ENCODE measurements at places on chromosomes 7 and 10. TPM values are rescaled to one million over a fixed set of nuclear protein-coding genes. Genes with fewer than 3 reads are reported as not detected.

- H3K4me3 ChIP-seq: no peak overlapping the region
- H3K27ac ChIP-seq: no peak overlapping the region
- no peaks in the 10 kb centered on the region for H3K27me3 ChIP-seq
These were observed 65.0 kb upstream of the TRIM8 start for GRCh38 chr10:102579328-102579727.

GRCh38 chr7:117176206-117176605, 146.7 kb downstream of the WNT2 start:
- H3K27ac ChIP-seq: no peak overlapping the region
- no peaks in the 10 kb centered on the region for H3K27me3 ChIP-seq
- H3K36me3 ChIP-seq: no peaks in the 10 kb centered on the region
- no peak overlapping the region for H3K4me3 ChIP-seq
- DNase-seq: no peak

DNA sequence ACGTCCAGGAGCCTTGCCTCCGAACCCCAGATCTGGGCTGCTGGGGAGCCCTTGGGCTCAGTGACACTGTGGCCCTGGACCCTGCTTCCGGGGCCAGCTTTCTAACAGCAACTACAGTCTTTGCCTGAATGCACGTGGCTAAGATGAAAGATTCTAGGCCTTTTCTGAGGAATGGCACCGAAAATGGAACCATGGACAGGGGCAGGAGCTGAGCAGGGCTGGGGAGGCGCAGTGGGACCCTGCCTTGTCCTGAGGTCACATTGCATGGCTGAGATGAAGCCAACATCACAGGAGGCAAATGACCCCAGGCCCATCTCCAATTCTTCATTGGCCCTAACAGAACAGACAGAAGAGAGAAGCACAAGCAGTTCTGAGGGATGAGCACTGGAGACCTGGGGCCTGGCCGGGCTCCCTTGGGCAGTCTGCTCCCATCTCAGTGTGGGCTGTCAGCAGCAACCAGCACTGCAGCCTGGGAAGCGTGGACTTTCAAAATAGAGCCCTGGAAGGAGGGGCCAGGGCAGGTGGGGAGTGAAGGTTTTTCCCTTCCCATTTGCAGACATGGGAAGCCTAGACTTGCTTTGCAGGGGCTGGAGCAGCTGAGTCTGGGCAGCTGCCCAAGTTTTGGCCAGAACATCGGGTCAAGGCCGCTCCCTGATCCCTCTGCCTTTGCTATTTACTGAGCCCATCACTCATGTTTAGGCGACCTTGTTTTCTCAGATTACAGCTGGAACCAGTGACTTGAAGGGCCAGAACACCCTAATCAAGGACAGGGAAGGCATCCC, 114.4 kb upstream of the TCERG1L start:
- H3K27ac ChIP-seq: no peak overlapping the region
- no peak for DNase-seq
- no peaks in the 10 kb centered on the region for H3K4me1 ChIP-seq
- H3K27me3 ChIP-seq: 0 out of 2 replicates have a peak, but pooled peaks cover 4% of the 10 kb centered on the region
- no peaks in the 10 kb centered on the region for H3K36me3 ChIP-seq

- DNase-seq: no peak
- no peak overlapping the region for H3K4me3 ChIP-seq
- H3K27me3 ChIP-seq: no peaks in the 10 kb centered on the region
- no peaks in the 10 kb centered on the region for H3K36me3 ChIP-seq
These were observed 494.4 kb upstream of the SEMA3D start for GRCh38 chr7:85681241-85681640.

GRCh38 chr7:5557920-5558401, 134.3 kb upstream of the TNRC18 start:
- H3K4me3 ChIP-seq: no peak overlapping the region
- peak overlapping the region; percentile 95 for H3K27ac ChIP-seq
- peaks cover 46% of the 10 kb centered on the region for H3K4me1 ChIP-seq
- no peaks in the 10 kb centered on the region for H3K36me3 ChIP-seq
- H3K27me3 ChIP-seq: no peaks in the 10 kb centered on the region

The SPDYE1 gene
- not detected for total RNA-seq

Data from HCT116 (cell line).